ENCODE measurements at places on chromosomes 7 and 10. TPM values are rescaled to one million over a fixed set of nuclear protein-coding genes. Genes with fewer than 3 reads are reported as not detected.

NKX1-2 gene
- total RNA-seq = not detected

DRGX gene
- total RNA-seq = not detected

UBTD1 gene
- 1.0 TPM for total RNA-seq

TMEM184A gene
- total RNA-seq = not detected

IFT22 gene
- 10.7 TPM for total RNA-seq

PSD gene
- total RNA-seq = 1.4 TPM

GPR85 gene
- not detected for total RNA-seq

- no peak for DNase-seq
Observed at GRCh38 chr7:155997431-155998327, 185.4 kb upstream of the SHH start.

GRCh38 chr10:7487528-7487927 lies 76.7 kb upstream of the SFMBT2 start:
- DNase-seq = no peak

GRCh38 chr10:24908793-24909423 lies 43.5 kb downstream of the PRTFDC1 start:
- DNase-seq = no peak

GRCh38 chr7:617614-618538 lies 98.2 kb upstream of the PDGFA start:
- DNase-seq = no peak

DNA sequence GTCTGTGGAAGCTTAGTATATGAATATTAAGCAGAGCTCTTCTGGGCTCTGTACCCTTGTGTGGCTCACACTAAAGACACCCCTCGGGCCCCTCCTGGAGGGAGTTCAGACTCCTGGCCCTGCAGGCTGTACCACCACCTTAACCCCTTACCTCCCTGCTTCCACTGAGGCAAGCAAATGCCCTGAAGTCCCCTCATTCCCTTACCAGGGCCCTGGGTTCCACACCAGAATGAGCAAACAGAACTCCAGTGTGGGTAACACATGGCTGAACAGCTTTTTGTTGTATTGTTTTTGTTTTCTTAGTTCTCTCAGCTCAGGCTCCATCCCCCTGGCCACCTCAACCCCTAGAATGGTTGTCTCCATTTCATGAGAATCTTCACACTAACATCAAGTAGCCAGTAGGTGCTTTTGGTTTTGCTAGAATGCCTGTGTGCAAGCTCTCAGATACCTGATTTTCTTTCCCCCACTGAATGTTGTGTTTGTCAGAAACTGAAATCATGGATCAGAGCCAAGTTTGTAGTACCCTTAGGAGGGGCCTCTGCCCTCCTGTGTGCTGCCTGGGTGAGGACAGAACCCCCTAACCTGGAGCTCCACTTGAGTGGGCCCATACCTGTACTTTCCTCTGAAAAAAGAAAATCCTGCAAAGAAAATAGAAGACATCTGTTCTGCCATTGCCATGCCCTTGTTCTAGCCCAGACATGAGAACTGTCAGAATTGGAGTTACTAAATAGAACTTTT lies 2.8 kb upstream of the WAPL start:
- no peak for DNase-seq

DNA sequence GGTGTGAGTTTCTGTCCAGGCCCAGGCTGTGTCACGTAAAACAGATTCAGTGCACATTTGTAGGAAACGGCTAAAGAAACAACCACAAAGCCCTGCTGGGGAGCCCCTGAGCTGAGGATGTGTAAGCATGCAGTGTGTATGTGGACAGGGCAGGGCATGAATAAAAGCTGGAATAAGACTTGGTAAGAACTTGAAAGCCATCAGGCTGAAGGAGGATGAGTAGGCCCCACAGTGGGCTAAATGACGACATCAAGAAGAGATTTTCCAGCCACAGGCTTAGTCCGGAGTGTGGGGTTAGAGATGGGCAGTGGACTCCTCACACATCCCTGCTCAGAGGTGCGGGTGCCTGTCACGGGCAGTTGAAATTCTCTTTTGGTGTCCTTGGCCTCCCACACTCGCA lies 270.7 kb upstream of the BMPER start:
- no peak for DNase-seq

DNA sequence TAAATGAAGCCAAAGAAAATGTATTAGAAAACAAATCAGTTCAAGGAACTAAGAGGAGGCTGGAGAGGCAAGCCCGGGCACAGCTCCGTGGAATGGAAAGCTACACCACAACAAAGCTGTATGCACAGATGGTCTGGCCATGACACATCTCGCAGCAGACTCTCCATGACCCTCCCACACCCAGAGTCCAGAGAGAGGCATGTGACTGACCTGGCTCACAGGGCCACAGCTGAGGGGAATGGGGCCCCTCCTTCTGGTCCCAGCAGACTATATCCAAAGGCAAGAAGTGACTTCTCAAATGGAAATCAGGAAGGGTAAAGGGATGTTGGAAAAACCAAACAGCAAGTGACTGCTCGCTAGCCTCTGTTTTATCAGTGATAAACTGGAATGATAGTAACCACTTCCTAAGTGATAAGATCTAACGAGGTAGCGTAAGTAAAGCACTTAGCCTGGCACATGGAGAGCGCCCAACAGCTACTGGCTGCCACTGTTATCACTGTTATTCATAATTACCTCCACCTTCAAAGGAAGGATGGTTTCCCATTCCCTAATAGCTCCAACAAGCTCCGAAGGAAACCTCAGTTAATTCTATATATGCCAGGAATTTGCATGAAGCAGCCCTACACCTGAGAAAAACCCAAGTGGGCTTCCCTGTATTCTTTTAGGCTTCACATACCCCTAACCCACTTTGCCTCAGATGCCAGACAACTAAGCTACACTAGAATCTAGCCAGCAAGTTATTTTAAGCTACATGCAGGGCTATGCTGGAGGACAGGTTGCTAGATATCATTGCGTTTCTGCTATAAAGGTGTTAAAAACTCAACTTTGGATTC lies 8.4 kb downstream of the OSBPL3 start:
- no peak for DNase-seq

GRCh38 chr10:101625821-101626412 lies 37.8 kb downstream of the DPCD start:
- DNase-seq = no peak

DNA sequence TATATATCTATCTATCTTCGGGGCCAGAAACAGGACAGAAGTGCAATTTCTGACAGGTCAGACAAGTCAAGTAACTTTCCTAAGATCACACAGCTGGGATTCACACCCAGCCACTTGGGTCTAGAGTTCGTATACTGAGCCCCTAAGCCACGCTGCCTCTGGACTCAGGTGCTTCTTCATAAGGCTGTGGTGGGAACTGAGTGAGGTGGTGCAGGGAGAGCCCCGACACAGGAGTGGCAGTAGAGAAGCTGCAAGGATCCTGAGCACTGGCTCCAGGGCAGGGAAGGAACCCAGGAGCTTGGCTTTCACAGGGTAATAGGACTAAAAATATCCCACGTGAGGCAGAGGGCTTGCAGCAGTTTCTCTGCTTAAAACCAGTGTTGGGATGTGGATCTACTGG lies 33.8 kb downstream of the C10orf53 start:
- no peak for DNase-seq

DNA sequence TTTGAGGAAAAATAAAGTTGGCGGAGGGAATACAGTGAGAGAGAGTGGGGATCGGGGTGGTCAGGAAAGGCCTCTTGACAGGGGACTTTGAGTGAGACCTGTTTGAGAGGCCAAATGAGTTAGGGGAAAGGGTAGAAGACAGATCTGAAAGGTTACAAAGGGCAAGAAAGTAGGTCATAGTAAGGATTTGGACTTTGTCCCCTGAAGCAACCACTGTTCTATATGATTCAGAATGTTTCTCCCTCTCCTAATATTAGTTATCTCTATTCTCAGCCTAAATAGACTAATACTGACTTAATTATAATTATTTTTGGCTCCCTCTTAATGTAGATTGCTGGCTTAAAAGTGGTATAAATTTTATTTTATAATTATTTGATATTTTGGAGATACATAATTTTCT lies 88.0 kb downstream of the CTNNA3 start:
- DNase-seq = no peak

All from activated B cell treated with CpG ODN at 0.5 μM for 24 hours (primary cell).